ENCODE measurements at places on chromosomes 5 and 9.
A peak's percentile ranks its signal among the peaks of the same experiment; 100 is the strongest.

DNA sequence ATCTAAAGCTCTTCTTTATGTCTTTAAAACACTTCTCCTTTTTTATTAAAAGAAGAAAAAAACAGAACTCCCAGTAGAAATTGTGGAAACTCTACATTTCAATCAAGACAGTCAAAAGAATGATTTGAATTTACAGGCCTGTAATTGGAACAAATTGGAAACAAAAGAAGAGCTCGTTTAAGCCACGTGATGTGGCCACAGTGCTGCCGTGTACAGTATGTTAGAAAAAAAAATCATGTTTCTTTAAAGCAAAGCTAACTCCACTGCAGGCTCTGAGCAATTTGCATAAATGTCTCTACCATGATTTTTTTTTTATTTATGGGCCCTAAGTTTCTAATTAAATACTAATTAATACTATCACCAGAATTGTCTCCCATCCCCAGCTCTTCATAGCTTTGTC, 325.6 kb downstream of the ZSWIM6 start:
- DNase-seq: no peak

GRCh38 chr5:57311251-57311650, 137.4 kb downstream of the GPBP1 start:
- no peak for DNase-seq

GRCh38 chr5:125381290-125381689, 634.9 kb upstream of the ZNF608 start:
- no peak for DNase-seq

- no peak for DNase-seq
Measured at GRCh38 chr9:89593727-89594427, 10.9 kb upstream of the GADD45G start.

DNA sequence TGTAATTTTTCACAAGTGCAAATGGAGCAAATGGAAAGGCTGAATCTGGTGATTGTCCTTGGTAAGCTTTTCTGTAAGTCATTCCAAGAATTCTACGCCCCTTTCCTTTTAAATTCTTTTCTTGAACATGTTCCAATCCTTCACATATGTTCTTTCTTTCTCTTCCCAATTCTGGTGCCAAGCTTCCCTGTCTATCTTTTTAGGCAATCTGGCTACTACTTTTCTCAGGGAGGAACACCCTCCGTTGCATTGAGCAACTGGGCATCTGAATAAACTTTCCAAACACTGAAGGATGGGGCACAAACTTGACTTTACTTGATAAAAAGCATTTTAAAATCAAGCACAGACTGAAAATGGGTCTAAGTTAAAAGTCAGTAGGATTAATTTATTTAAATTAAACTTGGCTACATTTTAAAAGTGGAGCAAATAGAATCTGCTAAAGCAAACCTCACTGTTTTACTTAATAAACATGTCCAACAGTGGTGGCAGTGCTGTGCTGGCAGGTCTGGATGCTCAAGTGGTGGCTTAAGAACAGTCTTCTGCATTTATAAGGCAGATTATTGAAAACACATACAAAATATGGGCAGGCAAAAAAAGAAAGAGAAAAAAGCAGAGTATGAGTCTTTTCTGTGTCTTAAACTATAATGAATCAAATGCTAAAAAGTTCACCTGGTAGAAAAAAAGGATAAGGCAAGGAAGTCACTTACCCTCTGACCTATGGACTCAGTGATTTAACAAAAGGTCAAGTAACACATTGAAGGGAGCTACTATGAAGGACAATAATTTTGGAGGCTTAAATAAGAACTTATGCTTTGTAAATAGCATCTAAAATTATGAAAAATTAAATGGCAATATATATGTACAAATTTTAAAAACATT, 5.4 kb downstream of the ELL2 start:
- DNase-seq: no peak

GRCh38 chr9:76808636-76809035, 44.4 kb downstream of the PCA3 start:
- DNase-seq: no peak

GRCh38 chr9:10700291-10700690, 87.5 kb upstream of the PTPRD start:
- DNase-seq: no peak

DNA sequence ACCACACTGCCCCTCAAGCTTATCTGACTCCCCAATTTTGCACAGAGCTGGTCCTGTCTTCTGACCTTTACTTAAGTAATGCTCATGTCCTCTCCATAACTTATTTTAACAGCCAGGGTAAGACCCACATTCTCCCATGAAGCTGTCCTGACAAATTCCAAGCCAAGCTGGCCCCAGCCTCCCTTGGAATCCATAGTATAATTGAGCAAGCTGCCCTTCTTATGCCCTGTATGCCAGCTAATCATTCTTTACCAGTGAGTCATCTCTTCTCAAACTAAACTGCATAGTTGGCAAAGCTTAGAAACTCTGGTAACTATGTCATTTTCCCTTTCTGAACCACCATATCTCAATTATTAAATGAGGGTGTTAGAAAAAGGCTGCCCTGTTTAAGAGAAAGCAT, 92.4 kb downstream of the NFIB start:
- no peak for DNase-seq

GRCh38 chr9:126894052-126894603, 20.5 kb upstream of the RALGPS1 start:
- no peak for DNase-seq

DNA sequence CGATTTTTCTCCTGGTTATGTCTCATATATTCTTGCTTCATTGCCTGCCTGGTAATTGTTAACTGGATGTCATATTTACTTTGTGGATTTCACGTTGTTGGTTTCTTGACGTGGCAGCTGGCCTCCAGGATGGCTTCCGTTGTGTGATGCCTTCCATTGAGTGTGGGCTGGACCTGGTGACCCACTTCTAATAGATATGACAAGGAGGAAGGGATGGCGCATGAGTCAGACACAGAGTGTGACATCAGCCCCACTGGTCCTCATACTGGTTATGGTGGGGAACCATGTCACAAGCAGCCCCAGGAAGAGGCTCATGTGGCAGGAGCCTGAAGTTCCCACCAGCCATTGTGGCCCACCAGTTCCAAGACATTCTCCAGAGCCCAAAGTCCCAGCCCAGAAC, 6.4 kb upstream of the PAEP start:
- DNase-seq: no peak

- DNase-seq: no peak
Measured at GRCh38 chr9:99357575-99357974, 135.5 kb downstream of the SEC61B start.

- DNase-seq: peak; percentile 48
Measured at GRCh38 chr5:61333321-61333953, 1.4 kb downstream of the ZSWIM6 start.

DNA sequence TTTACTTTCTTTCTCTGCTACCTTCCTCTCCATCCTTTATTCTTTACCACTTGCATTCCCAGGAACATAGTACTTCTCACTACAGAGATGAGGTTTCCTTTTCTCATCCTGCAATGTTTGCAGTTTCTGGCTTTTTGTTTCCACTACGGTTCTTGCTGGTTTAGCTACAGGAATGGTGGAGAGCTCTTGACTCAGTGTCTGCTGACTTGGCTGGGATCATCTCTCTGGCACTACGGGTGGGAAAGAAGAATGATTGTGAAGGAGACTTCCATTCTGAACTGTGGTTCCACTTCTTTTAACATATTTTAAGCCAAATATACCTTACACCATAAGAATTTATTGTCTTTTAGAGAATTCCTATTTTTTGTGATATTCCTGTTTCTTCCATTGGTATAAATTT, 65.1 kb downstream of the NREP start:
- no peak for DNase-seq

DNA sequence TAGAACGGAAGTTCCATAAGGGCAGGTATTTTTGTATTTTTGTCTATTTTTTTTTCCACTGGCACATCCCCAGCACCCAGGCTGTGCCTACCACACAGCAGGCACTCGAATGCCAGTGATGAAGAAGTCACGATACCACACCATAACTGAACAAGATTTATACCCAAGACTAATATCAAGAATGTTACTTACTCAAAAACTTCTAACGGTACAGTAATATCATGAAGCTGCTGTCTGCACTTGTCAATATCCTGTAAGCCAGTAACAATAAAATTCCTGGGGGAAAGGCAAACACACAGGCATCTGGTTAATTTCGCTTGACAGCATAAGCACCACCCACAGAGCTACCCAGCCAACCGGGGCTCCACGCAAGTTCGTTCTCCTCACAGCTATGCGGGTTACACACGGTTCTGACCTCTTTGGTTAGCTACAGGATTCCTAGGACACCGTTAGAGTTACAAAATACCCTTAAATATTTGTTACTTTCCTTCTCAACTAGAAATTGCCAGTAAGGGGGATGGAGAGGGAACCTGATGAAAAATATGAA, 1.3 kb downstream of the MED10 start:
- DNase-seq: no peak

DNA sequence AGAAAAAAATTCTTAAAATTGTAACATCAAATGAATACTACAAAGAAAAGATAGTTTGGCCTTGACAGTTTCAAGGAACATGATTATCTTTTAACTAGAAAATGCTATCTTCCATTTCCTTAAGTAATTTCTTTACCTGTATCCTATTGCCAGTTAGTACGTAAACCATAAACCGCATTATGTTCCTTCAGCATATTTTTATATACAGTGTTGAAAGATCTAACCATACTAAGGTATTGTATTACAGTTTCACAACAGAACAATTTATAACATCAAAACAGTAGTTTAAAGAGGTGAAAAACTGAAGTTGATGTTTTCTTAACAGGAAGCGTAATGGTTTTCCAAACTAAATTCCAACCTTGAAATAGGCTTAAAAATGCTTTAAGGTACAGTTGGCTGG, 45.1 kb downstream of the GLRX start:
- DNase-seq: no peak

DNA sequence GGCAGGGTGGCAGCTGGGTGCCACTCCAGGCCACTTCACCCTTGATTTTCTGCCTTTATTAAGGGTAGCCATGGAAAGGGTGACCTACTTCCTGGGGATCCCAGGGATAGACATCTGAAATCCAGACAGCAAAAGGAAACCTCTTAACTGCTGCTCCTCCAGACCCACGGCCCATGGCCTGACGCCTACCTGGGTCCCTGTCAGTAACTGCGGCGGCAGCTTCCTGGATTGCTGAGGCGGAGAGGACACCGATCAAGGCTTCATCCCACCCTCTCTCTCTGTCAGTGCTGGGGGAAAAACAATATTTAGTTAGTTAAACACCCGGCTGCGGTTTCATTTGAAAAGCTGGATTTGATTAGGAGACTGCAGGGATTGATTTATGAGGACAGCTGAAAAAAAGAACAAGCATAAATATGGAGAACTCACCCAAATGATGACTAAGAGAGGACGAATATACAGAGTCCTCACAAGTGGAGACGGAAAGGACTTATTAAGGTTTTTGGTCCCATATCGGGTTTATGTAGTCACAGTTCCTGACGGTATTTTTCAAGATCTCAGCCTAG, 158.7 kb upstream of the KLF4 start:
- DNase-seq: no peak

DNA sequence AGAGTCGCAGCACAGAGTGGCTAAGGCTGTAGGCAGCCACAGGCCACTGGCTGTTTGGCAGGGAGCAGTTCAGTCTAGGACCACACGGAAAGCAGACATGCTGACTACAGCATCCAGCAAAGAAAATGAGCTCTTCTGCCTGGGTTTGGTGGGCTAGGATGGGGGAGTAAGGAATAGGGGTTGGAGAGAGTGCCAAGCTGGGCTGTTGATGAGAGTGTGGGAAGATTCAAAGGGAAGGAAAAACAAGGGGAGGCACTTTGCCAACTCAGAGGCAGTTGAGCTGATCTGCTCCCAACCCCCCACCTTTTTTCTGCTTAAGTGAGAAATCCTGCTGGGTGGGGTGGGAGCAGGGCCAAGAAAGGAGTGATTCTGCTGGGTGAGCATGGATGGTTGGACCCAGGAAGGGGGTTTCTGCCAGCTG, 35.9 kb downstream of the SVEP1 start:
- no peak for DNase-seq

- DNase-seq: no peak
Measured at GRCh38 chr5:99600952-99601351, 672.1 kb upstream of the CHD1 start.

- DNase-seq: no peak
Measured at GRCh38 chr5:67673180-67673579, 476.6 kb upstream of the CD180 start.

GRCh38 chr5:174119468-174119881, 74.0 kb downstream of the NSG2 start:
- DNase-seq: peak; percentile 36

GRCh38 chr5:68350176-68350575, 134.6 kb downstream of the PIK3R1 start:
- no peak for DNase-seq

GRCh38 chr5:663436-664342, 29.5 kb downstream of the TPPP start:
- no peak for DNase-seq

GRCh38 chr9:130336027-130336610, 70.6 kb downstream of the HMCN2 start:
- no peak for DNase-seq

- DNase-seq: no peak
Measured at GRCh38 chr5:13816126-13816525, 128.4 kb downstream of the DNAH5 start.

GRCh38 chr5:50575740-50576139, 90.7 kb upstream of the PARP8 start:
- no peak for DNase-seq

DNA sequence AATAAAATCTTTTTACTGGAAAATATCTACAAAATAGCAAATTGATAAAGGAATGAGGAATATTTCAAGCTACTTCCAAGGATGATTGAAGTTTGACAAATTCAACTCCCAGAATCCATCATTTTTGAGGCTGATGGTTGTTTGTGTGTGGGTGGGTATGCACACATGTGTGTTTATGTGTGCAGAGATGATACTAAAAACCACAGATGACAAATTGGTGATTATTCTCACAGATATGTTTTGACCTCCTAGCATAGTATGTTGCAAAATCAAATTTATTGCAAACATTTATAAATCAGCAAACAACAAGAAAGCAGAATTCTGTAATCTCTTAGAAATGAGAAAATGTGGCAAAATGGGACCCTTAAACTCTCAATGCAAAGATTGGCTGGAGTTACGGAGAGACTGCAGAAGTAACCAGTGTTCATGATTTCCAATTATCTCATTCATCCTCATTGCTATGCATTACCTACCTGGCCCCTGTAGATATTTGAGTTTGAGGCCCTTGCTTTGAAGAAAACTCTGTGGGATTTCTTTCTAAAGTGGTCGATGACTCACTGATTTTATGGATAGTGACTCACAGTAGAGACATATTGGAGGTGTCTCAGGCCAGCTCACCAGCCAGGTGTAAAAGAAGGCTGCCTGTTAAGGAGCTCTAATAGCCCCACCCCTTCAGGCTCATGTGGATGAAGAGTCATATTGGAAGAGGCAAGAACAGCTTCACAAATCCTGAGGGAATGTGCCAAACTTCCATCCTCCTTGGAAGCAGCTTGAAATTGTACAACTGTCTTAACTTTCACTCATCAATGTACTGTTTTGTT, 44.6 kb upstream of the TMC1 start:
- DNase-seq: no peak

DNA sequence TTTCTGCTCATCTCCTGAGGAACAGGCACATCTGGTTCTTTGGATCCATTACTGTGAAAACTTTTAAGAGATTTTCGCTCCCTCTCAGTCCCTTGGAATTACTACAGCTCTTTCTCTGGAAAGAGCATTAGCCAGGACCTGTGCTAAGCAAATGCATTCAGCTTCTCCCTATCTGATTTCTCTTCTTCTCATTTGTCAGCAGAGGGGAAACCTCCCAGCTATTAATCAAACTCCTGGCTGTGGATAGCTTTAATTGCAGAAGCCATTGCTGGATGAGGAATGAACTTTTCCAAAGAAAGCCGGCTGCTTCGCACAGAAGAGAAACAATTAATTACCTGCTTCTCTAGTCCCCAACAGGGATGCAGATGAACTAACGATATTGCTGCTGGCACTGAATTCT, 37.9 kb downstream of the TLR4 start:
- no peak for DNase-seq
